ENCODE measurements at places on chromosomes 1 and 21.

DNA sequence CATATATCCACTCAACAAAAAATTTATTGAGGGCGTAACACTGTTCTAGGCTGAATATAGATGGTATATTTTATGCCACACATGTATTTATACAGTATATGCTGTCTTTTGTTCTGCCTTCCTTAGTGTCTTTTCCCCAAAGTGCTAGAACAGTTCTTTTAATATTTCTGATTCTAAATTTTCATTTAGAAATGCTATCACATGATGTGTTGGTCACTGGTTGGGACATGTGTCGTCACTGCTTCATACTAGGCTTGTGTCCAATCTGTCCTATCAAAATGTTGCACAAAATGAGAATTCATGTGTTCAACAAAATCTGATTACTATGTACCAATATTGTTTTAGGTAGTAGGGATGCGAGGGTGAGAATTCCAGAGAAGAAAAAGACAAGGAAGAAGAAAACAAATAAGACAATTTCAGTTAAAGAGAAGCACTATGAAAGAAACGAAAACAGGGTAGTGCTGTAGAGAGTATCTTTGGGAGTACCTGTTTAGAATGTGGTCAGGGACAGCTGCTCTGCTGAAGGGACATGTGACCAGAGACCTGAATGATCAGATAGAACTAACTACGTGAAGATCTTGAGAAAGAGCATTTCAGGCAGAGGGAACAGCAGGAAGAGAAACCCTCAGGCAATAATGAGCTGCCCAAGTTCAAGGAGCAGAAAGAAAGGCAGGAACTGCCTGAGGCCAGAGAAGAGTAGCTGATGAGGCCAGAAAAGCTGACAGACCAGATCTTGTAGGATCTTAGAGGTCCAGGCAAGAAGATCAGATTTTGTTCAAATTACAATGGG, 1.3 kb downstream of the KMO start:
- no peak for DNase-seq

DNA sequence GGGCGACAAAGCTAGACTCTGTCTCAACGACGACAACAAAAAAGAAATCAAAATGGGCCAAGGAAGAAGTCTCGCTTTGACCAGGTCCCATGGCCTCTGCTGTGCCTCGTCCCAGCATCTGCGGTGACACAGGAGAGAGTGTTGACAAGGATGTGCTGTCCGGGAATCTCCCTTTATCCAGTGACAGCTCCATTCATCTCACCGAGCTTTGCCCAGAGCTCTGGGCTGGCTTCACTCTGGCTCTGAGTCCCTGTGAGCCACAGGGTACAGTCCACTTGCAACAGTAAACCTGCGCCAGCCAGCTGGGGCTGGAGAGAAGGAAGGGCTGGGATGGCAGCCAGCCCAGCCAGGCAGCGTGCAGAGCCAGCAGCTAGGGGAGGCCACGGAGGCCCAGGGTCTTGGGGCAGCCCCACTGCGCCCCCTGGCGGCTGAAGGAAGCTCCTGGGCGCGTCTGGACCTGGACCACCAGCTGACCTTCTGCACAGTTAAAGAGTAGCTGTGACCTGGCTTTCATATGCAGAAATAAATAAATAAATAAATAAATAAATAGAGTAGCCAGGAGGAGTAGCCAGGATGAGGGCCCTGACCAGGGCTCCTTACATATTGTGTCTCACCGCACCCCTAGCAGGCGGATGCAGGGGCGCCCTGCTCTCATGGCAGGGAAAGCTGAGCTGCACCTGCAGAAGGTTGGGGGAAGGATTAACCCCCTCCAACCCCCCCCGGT, 29.7 kb downstream of the ENO1 start:
- peak; percentile 66 for DNase-seq

GRCh38 chr1:21468599-21468998, 28.7 kb downstream of the NBPF3 start:
- no peak for DNase-seq

GRCh38 chr1:37035796-37036666, 1.7 kb upstream of the GRIK3 start:
- no peak for DNase-seq

DNA sequence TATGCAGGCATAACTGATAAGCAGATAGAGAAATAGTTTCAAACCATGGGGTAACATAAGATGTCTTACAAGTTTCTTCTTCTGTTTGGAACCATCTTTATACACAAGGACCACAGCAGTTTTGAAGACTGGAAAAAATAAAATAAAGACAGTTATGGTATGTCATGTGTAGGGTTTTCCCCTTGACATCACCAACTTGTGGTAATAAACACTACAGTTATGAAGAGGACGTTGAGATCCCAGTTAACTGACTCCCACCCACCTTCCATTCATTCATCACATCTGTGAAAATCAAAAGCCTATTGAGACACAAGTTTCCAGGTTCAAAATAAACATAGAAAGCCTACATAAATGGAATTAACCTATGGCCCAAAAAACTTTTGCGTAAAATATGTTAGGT, 92.5 kb upstream of the KRTAP19-8 start:
- no peak for DNase-seq

DNA sequence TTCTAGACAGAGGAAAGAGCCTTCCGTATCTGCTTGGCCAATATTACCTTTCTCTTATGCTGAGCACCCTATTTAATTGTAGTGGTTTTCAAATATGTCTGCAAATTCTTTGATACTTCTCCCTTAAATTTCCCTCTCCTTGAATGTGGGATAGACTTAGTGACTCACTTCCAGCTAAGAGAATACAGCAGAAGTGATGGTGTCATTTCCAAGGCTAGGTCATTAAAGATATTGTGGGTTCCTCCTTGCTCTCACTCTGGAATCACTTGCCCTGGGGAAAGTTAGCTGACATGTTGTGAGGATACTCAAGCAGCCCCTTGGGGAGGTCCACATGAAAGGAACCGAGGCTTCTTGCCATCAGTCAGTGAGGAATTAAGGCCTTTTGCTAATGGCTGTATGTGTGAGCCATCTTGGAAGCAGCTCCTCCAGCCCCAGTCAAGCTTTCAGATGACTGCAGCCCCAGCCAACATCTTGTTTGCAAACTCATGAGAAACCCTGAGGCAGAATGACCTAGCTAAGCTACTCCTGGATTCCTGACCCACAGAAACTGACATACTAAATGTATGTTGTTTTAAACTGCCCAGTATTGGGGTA, 8.1 kb upstream of the CITED4 start:
- DNase-seq: no peak

- DNase-seq: no peak
These were observed 128.2 kb downstream of the DMRTB1 start for GRCh38 chr1:53587252-53587988.

DNA sequence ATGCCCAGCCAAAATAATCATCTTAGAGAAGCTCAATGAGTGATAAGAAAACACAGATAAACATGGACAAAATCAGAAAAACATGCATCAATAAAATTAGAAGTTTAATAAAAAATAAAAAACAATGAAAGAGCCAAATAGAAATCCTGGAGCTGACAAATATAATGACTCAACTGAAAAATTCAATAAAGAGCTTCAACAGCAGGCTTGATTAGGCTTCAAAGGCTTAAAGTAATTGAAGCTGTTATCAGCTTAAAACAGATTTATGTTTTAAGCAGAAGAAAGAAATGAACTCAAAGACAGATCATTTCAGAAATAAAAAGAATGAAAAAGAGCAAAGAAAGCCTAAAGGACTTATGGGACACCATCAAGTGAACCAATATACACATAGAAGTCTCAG, 28.3 kb downstream of the RGSL1 start:
- DNase-seq: no peak

GRCh38 chr21:36194024-36194423, 37.4 kb downstream of the DOP1B start:
- DNase-seq: no peak

- no peak for DNase-seq
These were observed 5.4 kb upstream of the SLAMF9 start for GRCh38 chr1:159959451-159959850.

DNA sequence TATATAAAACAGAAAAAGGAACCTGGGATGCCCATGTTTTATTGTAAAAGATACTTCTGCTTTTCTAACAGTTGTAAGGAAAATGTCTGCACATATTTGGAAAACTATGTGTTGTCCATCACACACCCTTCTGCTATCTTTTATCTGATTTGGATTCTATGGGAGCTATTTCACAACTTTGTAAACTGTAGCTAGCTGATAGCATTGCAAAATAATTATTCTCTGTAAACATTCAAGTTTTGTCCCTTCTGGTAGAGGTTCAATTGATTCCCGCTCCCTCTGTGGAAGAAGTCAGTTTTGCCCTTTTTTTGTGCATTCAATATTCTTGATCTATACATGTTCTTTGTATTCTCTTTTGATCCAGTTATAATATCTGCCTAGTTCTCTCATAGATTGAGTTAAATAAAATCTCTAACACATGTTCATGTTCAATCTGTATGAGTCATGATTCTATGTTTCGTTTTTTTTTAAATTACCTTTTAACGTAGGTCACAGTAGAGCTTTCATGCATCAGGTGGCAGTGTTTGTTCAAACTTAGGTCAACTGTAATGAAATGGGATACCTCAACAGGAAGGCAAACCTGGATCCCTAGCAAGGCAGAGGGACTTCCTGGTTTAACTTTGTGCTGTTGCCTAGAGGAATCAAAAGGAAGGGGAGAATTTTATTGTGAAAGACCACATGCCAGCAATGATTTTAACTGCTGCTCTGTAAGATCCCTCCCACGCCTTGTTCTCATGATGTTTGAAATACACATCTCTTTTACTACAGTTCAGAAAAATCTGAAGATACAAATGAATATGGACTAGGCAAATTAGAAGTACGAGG, 26.0 kb upstream of the BCL9 start:
- no peak for DNase-seq

All from A549 (cell line).